NAMALWA (cell line): ENCODE measurements at places on chromosomes 6 and 20.
A peak's percentile ranks its signal among the peaks of the same experiment; 100 is the strongest.

DNA sequence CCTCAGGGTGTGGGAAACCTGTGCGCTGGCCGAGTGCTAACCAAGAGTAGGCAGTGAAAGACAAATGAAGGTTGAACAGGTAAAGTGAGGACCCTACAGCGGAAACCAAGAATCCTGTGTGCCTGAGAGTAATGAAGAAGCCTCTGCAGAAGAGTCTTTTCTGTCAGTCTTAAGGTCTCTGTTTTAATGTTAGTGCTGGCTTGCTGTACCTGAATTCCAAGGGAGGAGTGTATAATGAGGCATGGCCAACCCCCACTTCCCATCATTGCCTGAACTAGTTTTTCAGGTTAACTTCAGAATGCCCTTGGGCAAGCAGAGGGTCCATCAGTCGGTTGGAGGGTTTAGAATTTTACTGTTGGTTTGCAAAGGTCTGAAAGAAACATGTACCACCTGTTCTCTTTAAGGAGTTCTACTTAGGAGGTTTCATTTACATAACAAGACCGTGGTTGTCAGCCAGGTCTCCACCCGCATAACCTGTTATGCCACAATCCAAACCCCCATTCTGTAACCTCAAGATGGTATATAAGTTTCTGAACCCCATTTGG lies 589 bp upstream of the PDCD2 start:
- no peak for DNase-seq

GRCh38 chr20:57622579-57623381 lies 2.6 kb upstream of the ZBP1 start:
- DNase-seq, result peak; percentile 74

DNA sequence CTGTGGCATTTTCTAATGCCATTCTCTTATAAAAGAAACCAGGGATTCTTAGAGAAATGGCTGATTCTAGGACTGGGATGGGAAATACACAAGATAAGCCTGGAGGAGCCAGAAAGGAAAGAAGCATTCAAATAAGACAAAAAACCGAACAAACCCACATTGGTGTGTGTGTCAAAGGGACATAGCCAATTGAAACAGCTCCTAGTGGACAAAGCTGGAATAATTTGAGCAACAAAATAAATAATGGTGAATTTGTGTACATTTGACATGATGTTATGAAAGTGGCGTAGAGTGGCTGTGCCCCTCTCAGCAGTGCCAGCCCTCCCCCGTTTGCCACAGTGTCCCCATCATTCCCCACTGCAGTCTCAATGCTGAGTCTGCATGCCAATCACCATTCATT lies 55.5 kb downstream of the B3GAT2 start:
- peak; percentile 43 for DNase-seq

GRCh38 chr6:97304701-97305100 lies 21.7 kb upstream of the MMS22L start:
- no peak for DNase-seq

DNA sequence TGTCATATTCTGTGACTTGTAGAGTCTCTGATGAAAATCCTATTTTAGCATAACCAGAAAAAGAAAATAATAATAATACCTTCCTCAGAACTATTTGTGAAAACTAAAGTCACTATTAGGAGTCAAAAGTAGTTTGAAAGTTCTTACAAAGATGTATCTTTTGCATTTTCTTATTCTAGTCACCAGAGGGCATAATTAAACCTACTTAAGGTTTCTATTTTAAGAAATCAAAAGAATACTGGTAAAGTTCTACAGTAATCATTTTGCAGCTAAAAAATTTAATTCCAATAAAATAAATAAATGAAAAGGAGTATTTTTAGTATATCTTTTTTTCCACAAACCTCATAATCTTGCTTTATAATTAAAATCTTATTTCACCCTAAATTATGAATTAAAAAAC lies 28.0 kb upstream of the MCM9 start:
- DNase-seq, result peak; percentile 33

DNA sequence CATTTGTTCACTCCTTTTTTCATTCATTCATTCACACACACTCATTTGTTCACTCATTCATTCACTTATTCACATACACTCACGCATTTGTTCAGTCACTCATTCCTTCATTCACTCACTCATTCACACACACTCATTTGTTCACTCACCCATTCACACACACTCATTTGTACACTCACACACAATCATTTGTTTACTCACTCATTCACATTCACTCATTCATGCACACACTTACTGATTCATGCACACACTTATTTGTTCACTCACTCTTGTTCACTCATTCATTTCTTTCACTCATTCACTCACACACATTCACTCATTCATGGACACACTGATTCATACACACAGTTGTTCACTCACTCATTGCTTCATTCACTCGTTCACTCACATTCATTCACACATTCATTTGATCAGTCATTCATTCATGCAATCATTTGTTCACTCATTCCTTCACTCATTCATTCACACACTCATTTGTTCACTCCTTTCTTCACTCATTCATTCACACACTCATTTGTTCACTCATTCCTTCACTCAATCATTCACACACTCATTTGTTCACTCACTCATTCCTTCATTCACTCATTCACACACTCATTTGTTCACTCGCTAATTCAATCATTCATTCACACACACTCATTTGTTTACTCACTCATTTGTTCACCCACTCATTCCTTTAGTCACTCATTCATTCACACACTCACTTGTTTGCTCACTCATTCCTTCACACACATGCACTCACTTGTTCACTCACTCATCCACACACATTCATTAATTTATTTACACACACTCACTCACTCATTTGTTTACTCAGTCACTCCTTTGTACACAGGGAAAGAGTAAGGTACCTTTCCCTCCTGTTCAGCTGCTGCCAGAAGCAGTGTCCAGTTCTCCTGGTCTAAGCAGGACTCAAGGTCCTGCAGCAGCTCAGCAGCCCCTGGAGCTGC lies 50.7 kb upstream of the BHLHE23 start:
- no peak for DNase-seq

- DNase-seq, result no peak
Measured at GRCh38 chr6:40992746-40993145, 46.3 kb downstream of the UNC5CL start.

- DNase-seq, result no peak
Measured at GRCh38 chr20:4763723-4764510, 42.2 kb downstream of the PRND start.

DNA sequence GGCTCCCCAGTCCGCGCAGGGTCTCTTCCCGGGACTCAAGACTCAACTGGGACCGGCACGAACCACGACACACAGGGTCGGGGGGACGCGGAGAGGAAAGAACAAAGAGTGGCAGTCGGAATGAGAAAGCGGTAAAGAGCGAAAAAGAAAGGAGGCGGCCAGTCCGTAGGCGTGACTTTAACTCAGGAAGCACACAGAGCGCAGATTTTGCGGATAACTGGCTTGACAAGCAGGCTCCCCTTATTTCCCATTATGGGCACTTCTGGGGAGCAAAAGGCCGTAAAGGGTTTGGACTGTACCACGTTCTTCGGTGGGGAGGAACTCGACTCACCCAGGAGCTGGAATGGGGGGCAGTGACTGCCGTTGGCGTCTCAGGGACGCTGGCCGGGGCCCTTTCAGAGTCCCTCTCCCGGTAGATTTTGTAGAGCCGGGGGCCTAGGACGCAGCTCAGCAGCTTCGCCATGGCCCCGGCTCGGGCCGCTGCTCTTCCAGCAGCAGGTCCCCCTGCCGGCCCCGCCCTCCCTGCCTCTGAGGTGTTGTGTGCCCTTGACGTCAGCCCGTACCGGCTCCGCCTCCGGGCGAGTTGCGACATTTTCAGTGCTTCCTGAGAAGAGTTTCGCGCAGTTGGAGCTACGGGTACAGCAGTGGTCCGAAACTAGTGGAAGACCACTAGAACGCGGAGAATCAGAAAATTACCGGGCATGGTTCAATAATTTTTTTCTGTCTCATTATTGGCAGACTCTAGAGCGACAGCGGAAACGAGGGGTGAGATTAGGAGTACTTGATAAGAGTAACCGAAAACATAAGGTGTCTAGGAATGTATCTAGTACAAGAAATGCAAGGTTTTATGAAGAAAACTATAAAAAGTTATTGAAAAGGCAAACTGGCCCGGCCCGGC lies at the start of gene ABHD16A:
TSS of gene ABHD16A (minus strand) at position 506 of the 898 bp plus-strand sequence. CDS start at position 463, 43 bp downstream.
- DNase-seq, result peak; percentile 98

- no peak for DNase-seq
Measured at GRCh38 chr6:5695260-5696245, 311.2 kb downstream of the NRN1 start.

DNA sequence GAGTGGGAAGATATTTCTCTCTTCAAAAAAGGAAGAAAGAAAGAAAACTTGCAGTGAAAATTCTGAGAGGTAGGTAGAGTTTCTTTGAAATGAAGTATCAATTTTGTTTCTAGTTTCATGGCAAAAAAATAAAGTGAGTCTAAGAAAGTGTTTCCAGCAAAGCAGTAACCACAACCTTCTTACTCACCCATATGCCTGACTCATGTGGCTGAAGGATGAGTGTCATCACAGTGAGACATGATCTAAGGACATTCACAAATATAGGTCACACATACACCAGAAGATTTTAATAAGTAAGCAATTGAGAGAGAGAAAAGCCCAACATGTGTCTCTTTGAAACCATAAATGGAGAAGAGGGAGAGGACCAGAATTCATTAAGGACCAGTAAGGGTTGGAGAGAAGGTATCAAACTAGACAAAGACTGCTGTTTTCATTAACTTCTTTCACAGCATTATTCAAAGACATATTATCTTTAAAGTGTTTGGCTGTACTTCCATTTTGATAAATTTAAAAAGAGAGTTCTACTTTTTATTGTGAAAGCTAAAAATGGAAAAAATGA lies 169.5 kb downstream of the FRK start:
- no peak for DNase-seq

DNA sequence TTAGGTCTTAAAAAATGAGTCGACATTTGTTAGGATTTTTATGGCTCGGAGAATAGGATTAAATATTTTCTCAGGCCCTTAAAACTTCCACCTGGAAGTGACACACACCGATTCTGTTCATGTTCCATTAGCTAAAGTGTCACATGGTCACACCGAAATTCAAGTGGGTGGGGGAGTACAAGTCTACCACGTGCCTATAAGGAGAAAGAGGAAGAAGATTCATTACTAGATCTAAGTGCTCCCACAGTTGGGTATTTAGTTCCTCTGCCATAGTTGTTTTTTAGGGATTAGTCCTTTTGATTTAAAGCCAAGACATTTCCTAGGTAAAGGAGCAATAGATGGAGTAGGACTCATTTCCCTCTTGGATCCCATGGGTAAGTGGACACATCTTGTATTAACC lies 4.9 kb upstream of the TOX2 start:
- no peak for DNase-seq

GRCh38 chr20:16295534-16295933 lies 277.7 kb downstream of the KIF16B start:
- no peak for DNase-seq

DNA sequence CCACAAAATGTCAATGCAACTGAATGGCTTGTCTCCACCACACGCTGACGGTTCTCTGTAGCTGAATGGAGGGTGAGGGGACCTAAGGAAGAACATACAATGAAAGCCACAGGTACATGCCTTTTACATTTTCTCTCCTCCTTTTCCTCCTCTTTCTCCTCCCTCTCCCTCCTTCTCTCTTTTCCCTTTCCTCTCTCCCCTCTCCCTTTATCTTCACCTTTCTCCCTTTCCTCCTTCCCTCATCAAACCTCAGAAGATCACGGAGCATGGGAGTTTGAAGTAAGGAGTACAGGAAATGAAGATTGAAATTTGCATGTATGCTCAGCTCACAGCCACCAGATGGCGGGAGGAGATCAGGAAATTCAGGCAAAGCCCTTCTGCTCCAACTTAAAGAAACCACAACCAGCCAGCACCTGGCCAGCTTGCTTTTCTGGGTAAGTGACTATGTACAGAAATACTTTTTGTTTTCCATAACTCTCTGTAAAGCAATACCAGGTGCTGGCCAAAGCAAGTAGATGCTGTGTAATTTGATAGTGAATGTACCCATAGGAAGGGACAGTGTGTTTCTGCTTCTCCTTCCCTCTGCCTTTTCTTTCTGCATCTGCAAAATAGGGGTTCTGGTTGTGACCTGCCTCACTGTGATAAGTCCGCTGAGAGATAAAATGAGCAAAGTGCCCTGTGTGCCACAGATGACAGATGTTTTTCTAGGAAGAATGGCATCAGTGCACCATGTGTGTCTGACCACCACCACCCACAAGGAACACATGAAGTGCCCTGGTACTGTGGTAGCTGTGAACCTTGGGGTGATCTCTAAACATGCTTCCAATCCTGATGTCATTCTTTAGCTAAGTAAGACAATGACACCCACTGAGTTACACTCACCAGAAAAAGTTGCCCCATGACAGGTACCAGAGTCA lies 18.6 kb upstream of the FOXO3 start:
- peak; percentile 94 for DNase-seq

GRCh38 chr6:157364705-157365104 lies 16.3 kb upstream of the ZDHHC14 start:
- no peak for DNase-seq

DNA sequence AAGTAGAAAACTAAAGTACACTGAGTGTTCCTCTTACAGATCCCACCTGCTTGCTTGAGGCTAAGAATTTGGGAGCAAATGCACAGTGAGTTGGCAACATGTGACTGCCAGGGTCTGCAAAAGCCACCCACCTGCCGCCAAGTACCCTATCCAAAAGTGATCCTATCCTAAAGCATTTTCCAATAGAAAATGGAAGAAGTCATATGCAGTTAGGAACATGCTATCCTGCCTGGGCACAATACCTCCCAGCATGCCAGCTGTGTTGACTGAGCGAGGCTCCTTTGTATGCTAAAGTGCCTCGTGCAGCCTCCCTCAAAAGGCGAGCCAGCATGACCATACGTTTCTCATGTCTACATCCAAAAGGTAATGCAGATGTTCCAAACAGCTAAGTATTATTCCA lies 52.7 kb downstream of the TRAF3IP2 start:
- no peak for DNase-seq

- DNase-seq, result no peak
Measured at GRCh38 chr20:58716476-58717277, 24.1 kb downstream of the NPEPL1 start.

DNA sequence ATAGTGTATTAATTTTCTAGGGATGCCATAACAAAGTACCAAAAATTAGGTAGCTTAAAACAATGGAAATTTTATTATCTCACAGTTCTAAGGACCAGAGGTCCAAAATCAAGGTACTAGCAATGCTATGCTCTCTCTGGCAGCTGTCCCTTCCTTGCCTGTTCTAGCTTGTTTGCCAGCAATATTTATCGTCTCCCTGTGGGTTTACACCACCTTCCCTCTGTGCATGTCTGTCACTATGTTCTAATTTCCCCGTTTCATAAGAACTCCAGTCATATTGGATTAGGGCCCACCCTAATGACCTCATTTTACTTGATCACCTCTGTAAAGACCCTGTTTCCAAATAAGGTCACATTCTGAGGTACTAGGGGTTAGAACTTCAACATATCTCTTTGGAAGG lies 217.2 kb downstream of the IBTK start:
- DNase-seq, result no peak

GRCh38 chr20:1010659-1011058 lies 8.5 kb upstream of the RSPO4 start:
- no peak for DNase-seq

GRCh38 chr6:4327841-4328240 lies 192.5 kb upstream of the ECI2 start:
- no peak for DNase-seq

- DNase-seq, result no peak
Measured at GRCh38 chr20:2507464-2507863, 1.3 kb downstream of the ZNF343 start.
